Left ventricle myocardium inferior (tissue), 1 donor: ENCODE measurements at places on chromosomes 2 and 18. TPM values are rescaled to one million over a fixed set of nuclear protein-coding genes. Genes with fewer than 3 reads are reported as not detected.

DNA sequence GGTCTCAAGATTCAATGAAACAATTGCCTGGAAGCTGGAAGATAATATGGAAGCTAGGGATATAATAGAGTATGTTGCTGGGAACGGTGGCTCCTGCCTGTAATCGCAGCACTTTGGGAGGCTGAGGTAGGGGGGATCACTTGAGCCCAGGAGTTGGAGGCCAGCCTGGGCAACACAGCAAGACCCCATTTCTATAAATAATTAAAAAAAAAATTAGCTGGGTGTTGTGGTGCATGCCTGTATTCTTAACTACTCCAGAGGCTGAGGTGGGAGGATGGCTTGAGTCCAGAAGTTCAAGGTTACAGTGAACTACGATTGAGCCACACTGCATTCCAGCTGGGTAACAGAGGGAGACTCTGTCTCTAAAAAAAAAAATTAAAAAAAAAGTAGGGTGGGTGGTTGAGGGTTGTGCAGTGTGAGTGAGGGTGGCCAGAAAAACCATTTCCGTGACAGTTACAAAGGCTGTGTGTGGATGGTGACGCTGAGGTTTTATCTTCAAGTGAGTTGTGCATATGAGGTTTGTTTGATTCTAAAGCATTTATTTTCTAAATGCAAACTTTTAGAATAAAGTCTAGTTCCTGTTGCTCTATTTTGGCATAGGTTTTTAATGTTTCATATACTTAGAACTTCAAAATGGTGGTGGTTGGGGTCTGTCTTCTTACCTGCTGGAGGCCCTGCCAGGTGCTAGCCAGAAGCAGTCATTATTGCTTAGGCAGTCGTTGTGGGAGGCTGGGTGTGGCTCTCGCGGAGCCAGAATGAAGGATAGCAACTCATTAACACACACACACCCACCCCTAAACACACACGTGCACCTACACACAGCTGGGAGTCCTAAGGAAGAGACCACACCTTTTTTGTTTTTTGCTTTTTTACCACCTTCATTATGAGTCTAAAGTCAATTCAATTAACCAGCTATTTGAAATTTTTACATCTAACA is 4.7 kb upstream of the IL1R2 start:
- DNase-seq: no peak

DNA sequence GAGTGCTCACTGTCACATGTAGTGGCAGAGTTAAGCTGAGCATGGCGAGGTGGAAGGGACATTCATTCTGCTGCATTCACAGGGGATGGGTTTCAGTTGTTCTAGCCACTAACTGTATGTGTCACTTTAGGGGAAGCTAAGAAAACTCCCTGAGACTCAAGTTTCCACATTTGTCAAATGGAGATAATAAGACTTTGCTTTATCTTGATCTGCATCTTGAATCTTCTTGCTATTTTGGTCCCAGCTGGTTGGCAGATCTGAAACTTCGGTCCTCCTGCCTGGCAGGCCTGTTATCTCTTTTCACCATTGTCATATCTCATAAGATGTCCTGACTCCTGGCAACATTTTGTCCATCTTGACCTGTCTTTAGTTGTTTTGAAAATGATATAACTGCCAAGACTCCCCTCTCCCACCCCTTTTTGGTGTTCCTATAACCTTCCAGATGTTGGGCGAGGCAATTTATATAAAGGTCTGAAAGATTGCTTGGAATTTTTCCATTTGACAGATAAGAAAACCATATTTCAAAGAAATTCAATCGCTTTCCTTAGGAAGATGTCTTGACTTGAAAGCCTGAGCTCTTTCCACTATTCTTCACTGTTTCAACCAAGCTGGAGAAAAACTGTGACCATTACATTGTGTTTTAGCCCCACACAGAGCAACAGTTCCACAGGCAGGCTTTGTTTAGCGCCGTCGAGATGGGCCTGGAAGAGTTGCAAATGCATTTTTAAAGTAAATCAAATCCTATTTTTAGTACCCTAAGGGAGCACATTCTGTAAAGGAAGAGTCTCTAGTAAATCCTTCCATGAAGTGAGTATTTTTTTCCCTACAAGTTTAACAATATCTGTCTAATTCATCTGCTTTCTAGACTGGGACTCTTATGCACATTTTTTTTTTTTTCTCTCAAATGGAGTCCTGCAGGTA is 33.4 kb downstream of the MYCN start:
- no peak for DNase-seq

- no peak for DNase-seq
These were observed 34.1 kb upstream of the UBE2F start for GRCh38 chr2:237932731-237933131.

- DNase-seq: no peak
These were observed 61.4 kb downstream of the TWIST2 start for GRCh38 chr2:238908960-238909951.

DNA sequence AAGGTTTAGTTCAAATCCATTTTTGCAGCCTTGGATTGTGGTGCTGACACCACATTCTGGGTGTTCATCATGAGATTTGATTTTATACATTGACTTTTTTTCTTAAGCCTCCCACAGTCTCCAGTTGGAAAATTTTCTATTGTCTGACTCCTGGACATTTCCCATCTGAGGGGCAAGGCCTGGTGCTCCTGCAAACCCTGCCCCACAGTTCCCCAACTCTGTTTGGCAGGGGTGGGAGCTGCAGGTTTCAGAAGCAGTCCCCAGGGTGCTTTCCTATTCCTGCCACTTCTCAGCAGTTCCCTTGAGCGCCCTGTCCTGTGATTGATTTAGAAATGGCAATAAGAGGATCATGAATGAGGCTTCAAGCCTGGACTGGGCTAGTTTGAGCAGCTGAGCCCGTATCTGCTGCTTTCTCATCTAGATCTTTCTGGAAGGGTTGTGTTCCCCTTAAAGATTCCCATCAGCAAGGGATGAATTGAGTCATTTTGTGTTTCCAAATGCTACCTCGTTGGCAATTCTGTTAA is 77.0 kb downstream of the CIB4 start:
- no peak for DNase-seq

DNA sequence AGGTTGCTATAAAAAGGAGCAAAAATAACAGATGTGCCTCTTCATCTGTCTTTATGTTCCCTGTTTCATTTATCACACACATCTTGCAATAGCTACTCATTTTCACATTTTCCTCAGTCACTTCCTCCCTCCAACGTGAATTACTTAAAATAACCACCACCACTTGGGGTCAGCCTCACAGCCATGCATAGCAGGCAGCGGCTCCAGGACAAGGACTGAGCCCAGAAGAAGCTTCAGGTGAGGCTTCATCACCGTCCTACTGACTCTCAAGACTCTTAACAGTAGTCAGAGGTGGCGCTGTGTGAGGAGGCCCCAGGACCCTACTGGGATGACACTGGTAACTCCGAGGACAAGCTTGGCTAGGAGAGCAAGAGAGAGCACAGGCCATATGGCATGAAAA is 15.5 kb upstream of the ST8SIA5 start:
- DNase-seq: no peak

- DNase-seq: no peak
These were observed 686.8 kb upstream of the ZEB2 start for GRCh38 chr2:145206496-145207281.

DNA sequence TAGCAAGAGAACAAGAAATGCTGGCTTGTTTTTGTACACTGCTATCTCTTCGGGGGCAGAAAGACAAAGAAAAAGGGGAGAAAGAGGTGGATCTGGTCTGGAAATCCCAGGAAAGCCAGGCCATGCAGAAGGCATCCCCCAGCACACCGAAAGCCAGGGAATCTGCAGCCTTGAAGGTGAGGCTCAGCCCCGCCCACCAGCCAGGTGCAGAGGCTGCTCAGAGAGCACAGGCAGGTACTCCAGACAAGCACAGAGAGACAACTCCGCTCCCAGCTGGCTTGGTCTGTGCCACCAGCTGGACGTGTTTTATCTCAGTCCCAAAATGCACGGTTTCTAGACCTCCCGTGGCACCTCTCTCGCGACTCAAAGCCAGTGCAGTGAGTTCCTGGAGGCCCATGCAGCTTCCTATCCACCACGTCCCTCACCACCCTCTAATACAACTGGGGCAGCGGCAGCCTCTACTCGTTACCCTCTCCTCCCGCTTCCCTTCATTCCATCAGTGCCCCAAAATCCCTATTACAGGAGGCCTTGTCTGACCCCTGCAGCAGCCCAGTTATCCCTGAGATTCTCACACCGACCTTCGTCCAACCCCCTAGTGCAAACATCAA is 62.8 kb downstream of the HDAC4 start:
- DNase-seq: no peak

DNA sequence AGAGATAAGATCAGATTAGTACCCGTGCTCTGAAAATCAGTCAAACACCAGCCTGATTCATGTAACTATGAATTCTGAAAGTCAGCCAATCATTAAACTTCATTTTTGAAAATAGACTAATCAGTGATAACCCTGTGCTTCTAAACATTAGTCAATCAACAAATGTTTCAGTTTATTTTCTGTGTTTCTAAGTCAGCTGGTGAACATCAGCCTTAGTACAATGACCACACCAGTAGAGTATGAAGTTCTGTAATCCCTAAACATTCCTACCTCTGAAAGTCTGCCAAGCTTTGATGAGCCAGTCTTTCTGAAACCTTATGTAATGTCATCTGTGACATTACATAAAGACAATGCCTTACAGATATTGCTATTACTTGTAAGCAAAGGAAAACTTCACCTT is 807.4 kb upstream of the CRIM1 start:
- DNase-seq: no peak

DNA sequence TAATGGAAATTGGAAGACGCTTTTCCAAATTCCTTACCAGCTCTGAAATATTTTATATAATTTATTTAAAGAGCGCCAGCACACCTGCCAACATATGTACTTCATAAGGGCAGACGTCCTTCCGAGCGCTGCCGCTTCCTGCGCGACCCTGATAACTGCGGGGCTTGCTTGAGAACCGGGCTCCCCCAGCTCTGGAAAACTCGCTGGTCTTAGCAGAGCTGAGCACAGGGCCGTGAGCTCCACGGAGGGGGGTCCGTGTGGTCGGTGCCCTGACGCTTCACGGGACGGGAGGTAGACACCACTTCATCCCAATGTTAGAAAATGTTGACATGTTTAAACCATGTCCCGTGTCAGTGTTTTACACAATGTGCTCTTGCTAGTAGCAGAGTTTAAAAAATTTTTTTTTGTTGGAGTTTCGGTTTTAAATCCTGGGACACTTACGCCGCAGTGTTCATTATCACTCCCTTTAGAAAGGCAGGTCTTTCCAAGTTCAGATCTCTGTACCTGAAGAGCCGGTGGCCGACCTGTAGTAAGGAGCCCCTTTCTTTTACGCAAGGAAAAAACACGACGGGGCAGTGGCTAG is 1.6 kb downstream of the NFATC1 start:
- no peak for DNase-seq

GRCh38 chr2:86020984-86021383 is 84.7 kb downstream of the POLR1A start:
- DNase-seq: peak; percentile 70

Gene ANKRD30BL
- not detected for total RNA-seq

- no peak for DNase-seq
These were observed 39.6 kb upstream of the RMDN2 start for GRCh38 chr2:37885329-37885993.

- no peak for DNase-seq
These were observed 224.3 kb upstream of the SMAD7 start for GRCh38 chr18:49175071-49175470.

DNA sequence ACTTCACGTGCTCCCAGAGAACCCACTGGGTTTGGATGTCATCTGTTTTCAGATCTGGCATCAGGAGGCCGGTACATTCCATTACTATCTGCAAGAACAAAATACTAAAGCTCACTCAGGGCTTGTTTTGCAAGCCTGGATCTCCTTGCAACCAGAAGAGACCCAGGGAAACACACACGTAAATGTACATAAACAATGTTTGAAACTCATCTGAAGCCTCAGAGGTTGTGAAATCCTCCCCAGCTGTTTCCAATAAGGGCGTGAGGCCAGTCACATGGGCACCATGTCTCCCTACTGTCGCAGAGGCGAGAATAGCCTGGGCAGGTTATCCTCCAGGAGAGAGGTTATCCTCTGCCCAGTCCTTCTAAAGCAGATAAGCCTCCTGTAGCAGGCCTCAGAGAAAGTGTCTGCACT is 186.9 kb downstream of the GFPT1 start:
- DNase-seq: no peak

Gene CDC42EP3
- total RNA-seq: 81.9 TPM

Gene RND3
- total RNA-seq: 26.9 TPM

Gene NMUR1
- 0.41 TPM for total RNA-seq

Gene DYNAP
- total RNA-seq: not detected

DNA sequence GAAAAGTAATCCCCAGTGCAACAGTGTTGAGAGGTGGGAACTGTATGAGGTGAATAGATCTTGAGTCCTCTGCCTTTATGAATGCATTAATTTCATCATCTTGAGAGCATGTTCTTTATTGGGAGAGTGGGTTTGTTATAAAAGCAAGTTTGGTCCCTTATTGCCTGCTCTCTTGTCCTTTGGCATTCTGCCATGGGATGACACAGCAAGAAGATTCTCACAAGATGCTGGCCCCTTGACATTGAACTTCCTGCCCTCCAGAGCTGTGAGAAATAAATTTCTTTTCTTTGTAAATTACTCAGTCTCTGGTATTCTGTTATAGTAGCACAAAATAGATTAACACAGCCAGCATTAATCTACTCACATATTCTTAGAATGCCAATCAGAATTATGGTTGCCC is 108.6 kb downstream of the EHBP1 start:
- DNase-seq: no peak

Gene BIRC6
- 32.7 TPM for total RNA-seq

- DNase-seq: no peak
These were observed 14.6 kb downstream of the TMEM163 start for GRCh38 chr2:134704173-134704572.

DNA sequence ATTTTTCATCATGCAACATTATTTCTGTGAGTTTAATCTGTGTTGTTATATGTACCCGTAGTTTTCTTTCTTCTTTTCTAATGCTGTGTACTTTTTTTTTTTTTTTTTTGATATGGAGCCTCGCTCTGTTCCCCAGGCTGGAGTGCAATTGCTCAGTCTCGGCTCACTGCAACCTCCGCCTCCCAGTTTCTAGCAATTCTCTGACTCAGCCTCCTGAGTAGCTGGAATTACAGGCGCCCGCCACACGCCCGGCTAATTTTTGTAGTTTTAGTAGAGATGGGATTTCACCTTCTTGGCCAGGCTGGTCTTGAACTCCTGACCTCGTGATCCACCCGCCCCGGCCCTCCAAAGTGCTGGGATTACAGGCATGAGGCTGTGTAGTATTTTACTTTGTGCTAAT is 155.4 kb downstream of the GALR1 start:
- DNase-seq: no peak

DNA sequence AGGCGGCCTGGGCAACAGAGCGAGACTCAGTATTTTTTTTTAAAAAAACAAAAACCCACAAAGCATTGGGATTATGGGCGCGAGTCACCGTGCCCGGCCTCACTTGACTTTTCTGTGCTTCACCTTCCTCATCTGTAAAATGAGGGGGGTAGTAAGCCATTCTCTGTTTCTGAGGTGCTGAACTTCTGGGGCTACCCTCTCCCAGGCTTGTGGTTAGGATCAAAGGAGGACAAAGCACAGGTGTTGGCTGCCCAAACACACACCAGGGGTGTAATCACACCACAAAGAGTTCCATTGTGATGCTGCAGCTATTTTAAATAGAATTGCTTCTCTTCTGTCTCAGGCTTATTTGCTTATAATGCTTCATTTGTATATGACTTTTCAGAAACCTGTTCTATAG is 35.8 kb upstream of the INHBB start:
- DNase-seq: no peak

GRCh38 chr2:120599072-120599471 is 136.6 kb upstream of the GLI2 start:
- DNase-seq: no peak
